Cardiac septum (tissue), 1 donor: ENCODE measurements at places on chromosomes 11 and 22. TPM values are rescaled to one million over a fixed set of nuclear protein-coding genes. Genes with fewer than 3 reads are reported as not detected.

DNA sequence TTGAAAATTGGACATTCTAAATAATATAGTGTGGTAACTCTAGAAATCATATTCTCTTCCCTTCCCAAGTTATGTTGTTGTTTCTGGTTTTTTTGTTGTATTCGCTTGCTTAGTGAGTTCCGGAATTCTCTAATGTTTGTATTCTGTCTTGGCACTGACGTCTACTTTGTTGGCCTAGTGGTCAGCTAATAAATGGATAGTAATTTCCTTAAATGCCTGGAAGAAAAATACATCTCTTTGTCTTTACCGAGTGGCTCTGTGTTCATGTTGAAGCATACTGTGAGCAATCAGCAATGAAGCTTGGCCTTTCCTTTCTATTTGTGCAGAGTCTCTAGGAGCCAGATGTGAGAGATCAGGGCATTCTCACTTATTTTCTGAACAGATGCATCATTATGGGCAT is 1225.7 kb downstream of the JRKL start:
- DNase-seq = no peak

DNA sequence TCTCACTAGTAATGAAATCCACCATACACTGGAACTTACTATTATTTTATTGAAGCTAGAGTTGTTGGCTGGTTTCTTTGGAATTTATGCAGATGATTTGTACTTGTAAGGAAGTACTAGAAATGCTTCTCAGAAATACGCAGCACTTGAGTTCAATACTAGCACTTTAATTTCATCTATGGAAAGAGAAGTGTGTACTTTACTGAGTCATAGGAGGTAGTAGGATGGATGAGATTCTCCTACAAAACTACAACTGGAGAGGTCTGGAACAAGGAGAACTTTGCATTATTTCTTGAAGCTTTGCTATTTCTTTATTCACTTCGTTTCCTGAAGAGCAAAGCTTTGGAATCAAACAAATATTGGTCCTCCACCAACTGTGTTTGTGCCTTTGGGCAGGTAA is 44.1 kb upstream of the CCDC90B start:
- DNase-seq = no peak

DNA sequence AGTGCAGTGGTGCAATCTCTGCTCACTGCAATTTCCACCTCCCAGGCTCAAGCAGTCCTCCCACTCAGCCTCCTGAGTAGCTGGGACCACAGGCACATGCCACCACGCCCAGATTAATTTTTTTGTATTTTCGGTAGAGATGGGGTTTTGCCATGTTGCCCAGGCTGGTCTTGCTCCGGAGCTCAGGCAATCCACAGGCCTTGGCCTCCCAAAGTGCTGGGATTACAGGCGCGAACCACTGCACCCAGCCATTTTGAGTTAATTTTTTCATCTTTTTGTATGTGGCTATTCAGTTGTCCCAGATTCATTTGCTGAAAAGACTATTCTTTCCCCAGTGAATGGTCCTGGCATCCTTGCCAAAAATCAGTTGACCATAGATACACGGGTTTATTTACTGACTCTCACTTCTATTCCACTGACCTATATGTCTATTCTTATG is 63.6 kb downstream of the MAPK1 start:
- DNase-seq = no peak

DNA sequence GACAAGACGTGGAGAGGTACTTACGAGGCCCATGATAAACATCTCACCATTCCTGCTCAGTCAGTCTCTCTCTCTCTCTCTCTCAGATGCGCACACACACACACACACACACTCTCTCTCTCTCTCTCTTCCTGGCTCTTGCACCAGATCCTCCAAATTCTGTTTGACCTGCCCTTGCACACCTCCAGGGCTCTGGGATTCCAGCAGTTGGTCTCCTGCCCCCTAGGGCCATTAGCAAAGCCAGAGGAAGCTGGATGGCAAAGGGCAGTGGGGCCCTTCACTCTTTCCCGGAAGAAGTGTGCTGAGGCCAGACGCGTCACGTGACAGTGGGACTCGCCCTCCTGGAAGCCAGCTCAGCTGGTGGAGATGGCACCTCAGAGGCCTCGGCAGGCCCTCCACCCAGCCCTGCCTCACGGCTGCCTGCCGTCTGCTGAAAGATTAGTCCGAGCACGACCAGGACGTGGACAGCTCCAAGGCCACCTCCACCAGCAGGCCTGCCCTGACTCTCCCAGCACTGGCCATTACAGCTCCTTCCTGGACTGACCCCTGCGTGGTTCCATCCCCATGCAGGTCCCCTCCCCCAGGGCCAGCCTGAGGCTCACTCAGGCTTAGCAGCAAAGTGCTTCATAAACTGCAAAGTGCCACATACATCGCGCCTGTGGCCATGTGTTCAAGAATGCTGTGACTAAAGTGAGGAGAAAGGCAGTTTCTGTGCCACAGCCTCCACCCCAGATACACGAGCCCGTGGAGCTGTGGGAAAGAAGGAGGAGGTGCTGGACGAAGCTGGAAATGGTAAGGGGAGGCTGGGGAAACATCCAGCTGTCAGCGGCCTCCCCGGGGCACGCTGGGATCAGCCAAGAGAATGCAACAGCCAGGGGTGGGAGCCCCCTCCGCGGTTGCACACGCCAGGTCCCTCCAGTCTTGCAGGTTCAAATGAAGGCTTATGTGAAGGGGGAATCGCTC is 3.7 kb downstream of the PDGFB start:
- no peak for DNase-seq

DNA sequence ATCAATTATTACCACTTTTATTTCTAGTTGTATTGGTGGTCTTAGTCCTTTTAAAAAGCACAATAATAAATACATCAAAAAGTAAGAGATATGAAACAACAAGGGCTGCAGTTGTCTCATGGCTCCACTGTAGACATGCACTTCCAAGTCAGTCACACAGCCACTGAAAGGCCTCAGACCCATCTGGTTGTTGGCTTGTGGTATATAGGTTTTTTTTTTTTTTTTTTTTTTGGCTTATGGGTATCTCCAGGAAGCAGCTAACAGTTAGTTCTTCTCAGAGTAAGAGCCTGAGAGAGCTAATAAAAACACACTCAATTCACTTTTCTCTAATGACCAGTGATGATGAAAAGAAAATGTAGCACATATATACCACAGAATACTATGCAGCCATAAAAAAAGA is 6.0 kb upstream of the OR52E6 start:
- DNase-seq = no peak

GRCh38 chr22:38740754-38741153 is 15.0 kb downstream of the SUN2 start:
- no peak for DNase-seq

DNA sequence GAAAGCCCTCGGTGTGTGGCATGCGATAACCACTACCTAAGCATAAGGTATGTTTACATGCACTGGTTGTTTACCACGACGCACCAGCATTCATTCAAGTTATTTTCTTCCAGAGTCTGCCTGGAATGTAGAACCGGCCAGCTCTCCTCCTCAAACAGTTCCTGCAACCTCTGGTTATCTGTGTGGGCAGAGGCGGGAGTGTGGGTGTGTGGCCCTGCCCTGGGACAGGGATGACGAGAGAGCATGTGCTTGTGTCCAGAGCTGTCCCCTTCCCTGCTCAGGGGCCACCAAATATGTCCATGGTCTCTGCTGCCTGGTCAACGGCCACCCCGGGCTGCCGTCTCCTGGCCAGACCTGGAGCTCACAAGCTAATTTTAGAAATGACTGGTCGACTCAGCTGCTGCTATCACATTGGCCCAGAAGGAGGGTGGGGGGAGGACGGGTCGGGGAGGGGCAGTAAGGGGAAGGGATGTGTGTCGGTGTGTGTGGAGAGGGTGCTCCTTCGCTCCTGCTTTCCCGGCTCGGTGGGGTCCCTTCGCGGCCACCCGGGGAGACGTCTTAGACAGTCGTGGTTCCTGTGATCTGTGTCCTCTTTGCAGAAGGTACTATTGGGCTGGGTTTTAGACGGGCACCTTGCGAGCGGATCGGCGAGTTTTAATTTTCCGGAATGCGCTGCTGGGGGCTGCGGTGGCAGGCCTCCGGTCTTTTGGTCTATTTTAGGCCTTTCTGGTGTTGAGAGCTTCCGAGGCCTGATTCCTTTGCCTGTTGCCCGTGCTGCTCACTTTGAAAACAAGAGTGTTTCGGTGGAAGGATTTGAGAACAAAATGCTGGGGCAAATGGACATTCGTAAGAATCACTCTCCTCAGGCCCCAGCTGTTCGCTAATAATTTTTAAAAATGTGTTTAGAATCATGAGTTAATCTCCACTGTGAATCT is at the start of gene MYO18B:
TSS of gene MYO18B (plus strand) at position 497 of the 935 bp plus-strand sequence. CDS start 18,905 bp downstream, outside the sequence.
- DNase-seq = peak; percentile 90

MRGPRX3 gene
- total RNA-seq = not detected

GDPD4 gene
- total RNA-seq = not detected

PDE3B gene
- total RNA-seq = 8.7 TPM

PKP3 gene
- 0.83 TPM for total RNA-seq
